HL-60 (cell line): ENCODE measurements at places on chromosomes 6 and 20.
A peak's percentile ranks its signal among the peaks of the same experiment; 100 is the strongest.

- DNase-seq: no peak
These were observed 128.3 kb downstream of the UTRN start for GRCh38 chr6:144413418-144413817.

DNA sequence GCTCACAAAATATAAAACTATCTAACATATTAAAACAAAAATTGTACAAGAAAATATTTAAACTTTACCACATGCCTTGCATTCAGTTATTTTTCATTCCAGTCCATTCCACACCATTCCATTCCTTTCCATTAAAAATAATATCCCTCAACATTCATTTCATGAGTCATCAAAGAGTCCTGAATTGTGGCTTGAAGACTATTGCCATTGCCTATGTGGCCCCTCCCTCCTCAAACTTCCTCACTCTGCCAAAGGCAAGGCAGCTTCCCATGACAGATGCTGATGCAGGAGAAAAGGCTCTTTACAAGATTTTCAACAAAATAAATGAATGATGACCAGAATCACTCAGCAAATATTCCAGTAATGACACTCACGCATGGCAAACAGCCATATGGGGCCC is 31.7 kb downstream of the IL20RA start:
- no peak for DNase-seq

DNA sequence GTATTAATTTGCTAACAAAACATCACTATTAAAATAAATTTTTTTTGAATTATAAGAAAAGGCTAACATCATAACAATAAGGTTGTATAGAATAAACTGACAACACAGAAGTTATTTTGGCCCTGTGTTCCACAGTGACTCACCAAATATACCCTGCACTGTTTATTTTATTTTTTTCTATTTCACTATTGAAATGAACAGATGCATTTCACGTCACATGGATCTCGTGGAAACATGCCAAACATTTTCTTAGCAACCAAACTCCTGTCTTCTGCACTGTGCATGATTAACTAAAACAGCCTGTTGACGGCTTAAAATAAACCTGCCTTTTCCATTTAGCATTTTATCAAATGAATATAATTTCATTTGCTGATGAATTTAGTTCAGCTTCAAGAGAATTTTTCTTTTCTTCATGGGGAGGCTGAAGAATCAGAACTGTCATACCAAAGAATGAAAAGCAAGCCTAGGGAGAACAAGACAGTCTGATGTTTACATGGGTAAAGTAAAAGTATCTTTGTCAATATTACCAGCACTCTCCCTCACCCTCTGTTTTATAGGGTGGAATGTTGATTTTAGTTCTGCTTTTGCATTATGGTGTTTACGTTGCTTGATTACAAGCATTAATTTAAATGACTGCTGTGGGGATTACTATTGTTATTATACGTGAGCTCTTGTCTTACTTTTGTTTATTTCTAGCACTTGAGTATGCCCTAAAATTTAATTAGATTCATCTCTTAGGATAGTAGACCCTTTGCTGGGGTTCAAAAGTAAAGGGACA is 115.3 kb downstream of the LCA5 start:
- DNase-seq: no peak

- DNase-seq: no peak
These were observed 138.4 kb downstream of the PREX1 start for GRCh38 chr20:48689388-48689787.

- no peak for DNase-seq
These were observed 116.5 kb upstream of the ESR1 start for GRCh38 chr6:151690768-151691562.

- no peak for DNase-seq
These were observed 234.7 kb downstream of the TAF4 start for GRCh38 chr20:61830991-61831390.

- DNase-seq: no peak
These were observed 56.4 kb downstream of the RALY start for GRCh38 chr20:34049897-34050695.

- DNase-seq: peak; percentile 4
These were observed 37.1 kb downstream of the PPP1R16B start for GRCh38 chr20:38842558-38842981.

DNA sequence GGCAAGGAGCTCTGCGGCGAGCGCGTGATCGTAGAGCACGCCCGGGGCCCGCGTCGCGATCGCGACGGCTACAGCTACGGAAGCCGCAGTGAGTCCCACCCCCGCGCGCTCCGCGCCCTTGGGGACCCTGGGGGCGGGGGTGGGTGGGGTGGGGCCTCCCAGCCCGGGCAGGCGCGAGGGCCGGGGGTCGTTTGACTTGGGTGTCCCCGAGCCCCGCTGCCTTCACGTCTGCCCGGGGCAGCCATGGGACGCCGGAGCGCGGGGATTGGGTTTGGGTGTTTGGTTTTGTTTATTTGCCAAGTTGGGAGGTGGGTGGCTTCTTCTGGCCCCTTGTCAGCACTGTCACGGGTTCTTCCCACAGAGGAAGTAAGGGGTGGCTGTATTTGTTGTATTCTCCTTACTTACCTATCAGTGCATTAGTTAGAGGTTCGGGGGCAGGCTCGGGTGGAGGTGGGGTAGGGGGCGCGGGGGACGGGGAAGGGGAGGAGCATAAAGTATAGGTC is 777 bp downstream of the SRSF6 start:
- DNase-seq: peak; percentile 16

DNA sequence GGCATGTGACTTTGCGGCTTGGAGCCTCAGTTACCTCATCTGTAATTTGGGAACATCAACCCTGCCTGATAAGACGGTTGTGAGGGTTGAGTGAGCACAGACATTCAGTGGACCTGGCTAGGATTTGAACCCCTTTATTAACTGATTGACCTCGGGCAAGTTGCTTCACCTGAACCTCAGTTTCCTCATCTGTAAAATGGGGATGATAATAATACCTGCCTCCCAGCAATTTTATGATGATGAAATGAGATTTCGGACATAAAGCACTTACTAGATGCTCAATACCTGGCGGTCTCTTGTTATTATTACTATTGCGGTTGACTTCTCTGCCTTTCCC is 51.5 kb downstream of the CEBPB start:
- DNase-seq: no peak

GRCh38 chr6:116847227-116847626 is 18.3 kb upstream of the GPRC6A start:
- no peak for DNase-seq

GRCh38 chr6:17785094-17785787 is 78.5 kb upstream of the NUP153 start:
- no peak for DNase-seq

DNA sequence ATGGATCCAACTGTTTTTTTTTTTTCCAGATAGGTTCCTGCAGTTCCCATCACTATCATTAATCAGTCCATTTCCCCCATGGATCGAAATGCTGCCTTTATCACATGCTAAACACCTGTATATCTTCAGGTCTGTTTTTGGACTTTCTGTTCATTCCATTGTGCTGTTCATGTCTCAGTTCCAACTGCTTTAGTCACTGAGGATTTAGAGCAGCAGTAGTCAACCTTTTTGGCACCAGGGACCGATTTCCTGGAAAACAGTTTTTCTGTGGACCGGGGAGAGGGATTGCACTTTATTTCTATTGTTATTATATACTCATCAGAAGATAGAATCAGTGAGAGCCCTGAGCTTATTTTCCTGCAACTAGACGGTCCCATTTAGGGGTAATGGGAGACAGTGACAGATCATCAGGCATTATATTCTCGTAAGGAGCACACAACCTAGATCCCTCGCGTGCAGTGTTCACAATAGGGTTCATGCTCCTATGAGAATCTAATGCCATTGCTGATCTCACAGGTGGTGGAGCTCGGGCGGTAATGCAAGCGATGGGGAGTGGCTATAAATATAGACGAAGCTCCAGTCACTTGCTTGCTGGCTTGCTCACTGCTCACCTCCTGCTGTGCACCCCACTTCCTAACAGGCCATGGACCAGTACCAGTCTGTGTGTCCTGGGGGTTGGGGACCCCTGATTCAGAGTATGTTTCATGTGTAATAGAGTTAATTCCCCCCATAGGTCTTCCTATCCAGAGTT is 46.0 kb downstream of the CAP2 start:
- DNase-seq: no peak

DNA sequence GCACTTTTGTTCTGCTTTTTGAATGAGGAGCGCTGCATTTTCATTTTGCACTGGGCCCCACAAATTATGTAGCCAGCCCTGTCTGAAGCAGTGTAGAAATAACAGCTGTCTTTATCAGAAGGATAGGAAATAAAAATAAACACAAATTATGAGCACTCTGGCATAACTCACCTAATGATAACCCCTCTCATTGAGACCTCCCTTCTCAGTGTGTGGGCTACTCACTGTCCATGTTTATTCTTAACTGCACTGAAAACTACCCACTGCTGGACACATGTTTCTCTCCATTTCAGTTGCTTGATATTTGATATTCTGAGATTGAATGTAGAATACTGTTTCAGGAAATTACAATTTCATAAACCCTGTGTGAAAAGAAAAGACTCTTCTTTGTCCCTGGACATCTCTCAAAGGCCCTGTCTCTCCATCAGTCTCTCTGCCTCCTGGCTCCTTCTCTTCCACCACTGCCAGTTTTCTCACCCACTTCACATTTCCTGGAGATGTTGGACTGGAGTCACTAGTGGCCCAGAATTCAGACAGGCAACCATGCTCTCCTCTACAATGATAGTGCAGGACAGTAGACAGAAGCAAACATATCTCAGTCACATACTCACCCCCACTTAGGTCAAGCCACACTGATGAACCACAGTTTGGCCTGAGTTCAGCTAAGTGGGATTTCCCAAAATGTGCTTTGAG is 29.6 kb upstream of the SAYSD1 start:
- DNase-seq: no peak

DNA sequence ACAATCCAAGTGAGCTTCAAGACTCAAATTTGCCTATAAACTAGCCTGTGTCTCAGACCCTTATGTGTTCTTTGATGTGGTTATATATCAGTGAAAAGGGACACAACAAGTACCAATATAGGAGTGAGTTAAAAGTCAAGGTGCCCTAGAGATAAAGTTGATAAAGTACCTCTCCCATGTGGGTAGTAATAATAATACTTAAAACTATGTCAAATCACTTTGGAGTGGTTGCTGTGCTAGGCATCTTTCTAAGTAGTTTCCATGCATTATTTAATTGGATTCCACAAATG is 100.4 kb downstream of the BMP5 start:
- no peak for DNase-seq

- DNase-seq: no peak
These were observed 215.2 kb downstream of the MYLK4 start for GRCh38 chr6:2535506-2535905.

GRCh38 chr20:4524792-4525191 is 196.9 kb upstream of the PRND start:
- DNase-seq: no peak

- DNase-seq: no peak
These were observed 41.7 kb downstream of the AKIRIN2 start for GRCh38 chr6:87660226-87660911.

DNA sequence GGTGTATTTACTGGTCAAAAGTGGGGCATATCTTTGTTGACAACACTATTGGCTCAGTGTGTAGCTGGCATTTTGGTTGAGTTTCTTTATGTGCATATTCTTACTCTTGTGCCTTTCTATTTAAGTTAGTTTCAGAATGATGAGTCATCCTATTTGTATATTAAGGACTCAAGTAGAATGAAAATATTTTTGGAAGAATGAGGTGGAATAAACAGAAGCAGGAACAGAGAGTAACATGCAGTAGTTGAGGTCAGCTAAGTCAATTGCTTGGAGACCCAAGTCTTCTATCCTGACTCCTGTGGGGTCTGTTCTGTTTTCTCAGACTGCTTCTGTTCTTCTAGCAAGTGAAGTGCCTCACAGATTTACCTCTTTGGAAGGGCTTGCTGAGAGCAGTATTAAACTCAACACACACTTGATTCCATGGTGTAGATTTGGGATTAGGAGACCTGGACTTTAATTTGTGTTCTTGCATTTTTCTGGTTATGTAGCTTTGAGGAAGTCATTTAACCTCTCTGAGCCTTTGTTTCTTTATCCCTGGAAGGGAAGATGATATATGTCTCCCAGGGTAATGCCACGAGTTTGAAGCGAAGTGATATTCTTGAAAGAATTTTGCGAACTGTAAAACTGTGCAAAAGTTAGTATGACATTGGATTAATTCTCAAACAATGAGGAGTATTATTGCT is 324.3 kb downstream of the QKI start:
- no peak for DNase-seq

GRCh38 chr20:56249956-56250355 is 1.4 kb downstream of the MC3R start:
- no peak for DNase-seq

DNA sequence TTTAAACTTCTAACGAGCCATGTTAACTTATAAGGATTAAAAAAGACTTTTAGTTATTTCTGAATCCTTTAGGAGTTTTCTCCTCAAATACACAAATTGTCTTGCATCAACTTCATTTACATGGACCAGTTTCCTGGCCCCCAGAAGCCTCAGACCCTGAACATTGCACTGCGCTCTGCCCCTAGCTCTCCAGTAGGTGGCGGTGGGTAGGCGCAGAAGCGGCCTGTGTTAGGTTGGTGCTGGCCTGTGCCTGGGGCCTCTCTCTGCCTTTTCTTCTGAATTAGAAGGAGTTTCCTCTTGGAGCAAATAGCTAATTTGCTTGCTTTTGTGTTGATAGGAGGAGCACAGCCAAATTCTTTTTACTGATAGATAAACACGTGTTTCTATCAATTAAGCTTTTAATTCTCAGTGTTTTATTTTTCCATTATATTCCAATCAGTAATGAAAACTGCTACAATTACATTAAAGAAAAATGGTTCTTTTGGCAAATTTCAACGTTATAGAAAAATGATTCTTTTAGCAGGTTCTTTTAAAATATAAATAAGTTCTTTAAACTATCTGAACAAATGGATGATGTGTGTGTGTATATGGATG is 44.4 kb downstream of the DTD1 start:
- DNase-seq: peak; percentile 25

DNA sequence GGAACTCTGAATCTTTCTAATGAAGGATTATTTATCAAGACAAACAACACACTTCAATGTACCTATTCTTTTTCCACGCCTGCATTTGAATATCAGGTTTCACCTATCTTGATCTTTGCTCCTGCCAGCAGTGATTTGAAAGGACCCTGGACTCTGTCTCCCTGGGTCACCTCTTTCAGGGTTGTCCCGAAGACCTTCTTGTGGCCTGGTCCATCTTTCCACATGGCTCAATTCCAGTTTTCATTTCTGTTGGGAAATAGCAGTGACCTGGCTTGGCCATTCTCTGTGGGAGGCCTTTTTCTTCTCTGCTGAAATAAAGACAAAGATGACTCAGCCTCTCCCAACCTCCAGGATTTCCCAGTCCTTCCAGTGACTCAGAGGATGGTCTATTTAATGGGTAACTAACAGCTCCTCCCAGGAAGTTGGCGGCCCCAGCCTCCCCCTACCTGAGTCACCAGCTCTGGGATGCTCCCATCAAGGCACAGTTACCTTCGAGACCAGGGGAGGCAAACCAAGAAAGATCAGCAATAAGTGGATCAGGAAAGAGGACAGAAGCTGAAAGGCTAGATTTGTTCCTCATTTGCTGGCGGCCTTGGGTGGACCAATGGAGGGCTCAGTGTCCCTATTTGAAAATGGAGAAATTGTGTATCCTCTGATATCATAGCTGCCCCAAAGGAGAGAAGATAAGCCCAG is 120.2 kb upstream of the RNF24 start:
- DNase-seq: peak; percentile 78
